ENCODE measurements at places on chromosomes 6 and 20.

DNA sequence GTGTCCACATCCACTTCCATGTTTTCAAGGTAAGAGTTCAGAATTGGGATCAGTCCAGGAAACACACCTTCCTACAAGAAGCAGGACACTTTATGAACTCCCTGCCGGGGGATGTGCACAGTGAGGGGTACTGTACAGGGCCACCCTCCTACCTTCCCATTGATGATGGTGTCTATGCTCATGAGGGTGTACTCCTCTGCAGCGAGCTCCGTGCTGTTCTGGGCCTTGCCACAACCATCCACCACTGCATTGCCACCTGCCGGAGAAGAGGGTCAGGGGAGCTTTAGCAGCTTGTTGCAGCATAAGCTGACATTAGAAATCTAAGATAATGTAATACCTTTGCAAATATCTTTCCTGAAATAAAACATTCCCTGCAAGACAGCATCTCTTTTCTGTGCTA is 44.8 kb downstream of the GCLC start:
- DNase-seq = no peak

DNA sequence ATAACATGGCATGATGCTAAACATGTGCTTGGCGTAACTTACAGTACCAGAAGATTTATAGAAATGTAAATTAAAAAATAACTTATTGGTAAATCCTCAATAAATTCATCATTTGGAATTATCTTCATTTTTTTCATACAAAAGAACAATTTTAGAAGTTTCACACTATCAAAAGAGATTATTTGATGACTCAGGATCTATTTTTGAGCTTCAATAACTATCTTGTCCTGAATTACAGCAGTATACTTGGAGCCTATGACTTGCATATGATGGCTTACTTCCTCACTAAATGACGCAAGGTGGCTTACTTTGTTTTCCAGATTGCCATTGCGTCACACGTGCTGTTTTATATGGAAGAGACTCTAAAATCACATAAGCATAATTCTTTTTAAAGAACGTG is 49.2 kb downstream of the KHDRBS2 start:
- DNase-seq = no peak

DNA sequence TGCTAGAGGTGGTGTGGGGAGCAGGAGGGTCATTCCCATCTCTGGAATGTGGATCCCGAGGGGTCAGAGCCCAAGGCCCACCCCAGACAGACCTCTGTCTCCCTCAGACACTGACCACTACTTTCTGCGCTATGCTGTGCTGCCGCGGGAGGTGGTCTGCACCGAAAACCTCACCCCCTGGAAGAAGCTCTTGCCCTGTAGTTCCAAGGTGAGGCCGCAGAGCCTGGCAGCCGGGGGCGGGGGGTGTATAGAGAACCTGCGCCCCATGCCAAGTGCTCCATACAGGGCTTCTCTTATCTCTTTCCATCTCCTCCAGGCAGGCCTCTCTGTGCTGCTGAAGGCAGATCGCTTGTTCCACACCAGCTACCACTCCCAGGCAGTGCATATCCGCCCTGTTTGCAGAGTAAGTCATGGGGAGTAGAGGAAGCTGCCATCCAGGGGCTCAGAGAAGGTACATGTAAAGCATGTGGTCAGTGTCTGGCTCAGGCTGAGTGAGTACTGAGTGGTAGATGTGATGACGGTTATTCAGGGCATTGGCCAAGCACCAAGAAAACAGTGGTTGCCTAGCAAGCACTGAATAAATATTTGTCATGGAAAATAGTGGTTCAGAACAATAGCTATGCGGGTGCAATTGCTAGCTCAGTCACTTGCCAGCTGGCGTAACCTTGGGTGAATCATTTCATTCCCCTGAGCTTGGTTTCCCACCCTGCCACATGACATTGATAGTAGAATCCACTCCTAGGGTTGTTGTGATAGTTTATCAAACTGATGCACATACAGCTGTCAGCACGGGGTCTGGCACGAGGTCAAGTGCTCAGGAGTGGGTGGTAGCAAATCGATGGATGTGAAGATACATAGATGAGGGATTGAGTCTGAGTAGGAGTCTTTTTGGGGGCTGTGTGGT is 3.5 kb downstream of the PIGT start:
- DNase-seq = no peak

DNA sequence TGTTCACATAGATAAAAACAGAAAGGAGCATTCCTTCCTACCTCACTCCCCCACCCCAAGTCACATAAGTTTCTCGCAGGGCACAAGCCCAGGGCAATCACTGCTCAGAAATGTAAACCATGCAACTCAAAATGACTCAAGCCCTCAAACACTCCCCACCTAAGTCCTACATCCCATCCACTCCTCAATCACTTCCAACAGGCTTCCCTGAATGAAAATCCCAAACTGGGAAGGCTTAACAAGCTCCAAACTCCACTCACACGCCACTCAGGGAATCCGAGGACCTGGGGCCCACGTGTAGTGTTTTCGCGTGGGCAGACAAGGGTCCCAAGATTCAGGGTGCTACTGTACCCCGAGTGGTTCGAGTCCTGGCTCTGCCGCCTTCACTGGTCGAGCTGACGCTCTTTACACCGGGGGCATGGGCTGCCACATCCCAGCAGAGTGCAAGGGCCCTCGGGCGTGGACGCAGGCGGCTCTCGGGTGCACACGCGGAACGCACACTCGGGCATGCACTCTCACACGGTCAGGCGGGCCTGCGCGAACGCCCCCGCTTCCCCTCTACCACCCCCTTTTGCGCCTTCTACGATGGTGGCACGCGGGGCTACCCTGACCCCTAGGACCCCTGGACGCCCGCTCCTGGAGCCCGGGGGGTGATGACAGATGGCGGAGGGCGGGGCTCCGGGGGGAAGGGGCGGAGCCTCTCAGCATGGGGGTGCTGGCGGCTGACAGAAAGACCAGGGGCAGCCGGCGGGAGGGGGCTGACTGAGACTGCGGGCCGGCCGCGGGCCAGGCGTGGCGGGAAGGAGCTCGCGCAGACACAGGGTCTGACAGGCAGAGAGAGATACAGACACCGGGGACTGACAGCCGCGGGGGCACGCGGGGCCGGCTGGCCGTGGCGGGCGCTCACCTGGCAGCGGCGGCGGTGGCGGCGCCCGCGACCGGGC is 657 bp downstream of the ZHX3 start:
- DNase-seq = peak; percentile 78

DNA sequence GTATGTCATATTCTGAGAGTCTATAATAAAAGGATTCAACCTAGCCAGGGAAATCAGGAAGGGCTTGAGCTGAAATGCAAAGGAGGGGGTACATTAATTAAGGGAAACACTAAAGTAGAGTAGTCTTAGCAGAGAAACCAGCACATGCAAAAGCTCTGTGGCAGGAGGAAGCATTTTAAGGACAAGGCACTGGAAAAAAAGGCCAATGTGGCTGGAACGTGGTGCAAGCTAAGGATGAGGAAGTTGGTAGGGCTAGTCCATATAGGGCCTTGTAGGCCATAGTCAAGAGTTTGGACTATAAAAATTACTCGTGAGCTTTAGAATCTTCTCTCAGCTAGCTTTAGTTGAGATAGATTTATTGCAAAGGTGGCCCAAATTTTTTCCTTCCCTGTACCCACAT is 75.2 kb upstream of the TOP1 start:
- no peak for DNase-seq

DNA sequence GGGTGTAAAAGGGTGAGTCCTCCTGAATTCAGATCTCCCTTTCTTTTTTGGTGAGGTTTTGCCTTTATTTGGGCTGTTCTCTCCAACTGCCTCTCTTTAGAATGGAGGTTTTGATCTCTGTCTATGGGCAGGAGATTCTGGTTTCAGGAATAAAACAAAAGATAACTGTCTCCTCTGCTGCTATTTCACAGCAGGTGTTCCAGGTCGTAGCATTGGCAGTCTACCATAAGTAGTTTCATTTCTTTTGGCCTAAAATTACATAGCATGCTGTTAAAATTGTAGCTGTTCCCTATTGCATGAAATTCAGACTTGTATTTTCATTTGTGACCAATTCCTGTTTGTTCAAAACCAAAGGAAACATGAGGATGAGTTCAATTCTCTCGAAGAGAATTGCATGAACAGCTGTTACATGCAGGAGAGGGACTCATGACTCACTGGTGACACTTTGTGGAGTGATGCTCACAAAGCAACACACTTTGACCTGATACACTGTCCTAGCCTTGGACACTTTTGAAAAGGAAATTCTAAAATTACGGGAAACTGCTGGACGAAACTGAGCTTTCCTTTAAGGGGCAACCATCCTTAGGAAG is 76.8 kb upstream of the SIRPG start:
- DNase-seq = peak; percentile 22

GRCh38 chr6:158257425-158257759 is 54.9 kb upstream of the TULP4 start:
- DNase-seq = no peak

DNA sequence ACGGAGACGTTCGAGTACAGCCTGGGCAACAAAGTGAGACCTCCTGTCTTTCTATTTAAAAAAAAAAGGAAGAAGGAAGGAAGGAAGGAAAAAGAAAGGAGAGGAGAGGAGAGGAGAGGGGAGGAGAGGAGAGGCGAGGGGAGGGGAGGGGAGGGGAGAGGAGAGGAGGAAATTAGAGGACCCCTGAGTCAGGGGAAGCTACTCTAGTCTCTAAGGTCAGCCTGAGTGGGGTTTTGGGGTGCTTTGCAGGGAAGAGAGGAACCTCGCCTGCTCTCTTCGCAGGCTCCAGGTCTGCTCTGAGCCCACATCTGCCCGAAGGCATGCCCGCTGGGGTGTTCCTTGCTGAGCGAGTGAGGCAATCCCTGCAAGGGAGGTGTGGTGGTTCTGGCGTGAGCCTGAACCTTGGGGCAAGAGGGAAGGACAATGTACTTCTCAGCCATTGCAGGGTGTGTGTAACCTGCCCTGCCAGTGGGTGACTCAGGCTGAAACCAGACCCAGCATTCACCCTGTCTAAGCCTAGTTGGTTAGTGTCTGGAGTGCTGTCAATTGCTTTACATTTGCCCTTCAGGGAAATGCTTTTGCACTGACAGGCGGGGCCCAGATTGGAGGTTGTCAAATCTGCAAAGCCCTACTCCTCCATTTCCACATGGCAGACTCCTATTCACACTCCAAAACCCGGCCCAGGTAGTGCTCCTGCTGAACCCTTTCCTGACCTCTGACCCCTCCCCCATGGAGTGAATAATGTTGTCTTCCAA is 15.3 kb upstream of the MMP9 start:
- no peak for DNase-seq

GRCh38 chr6:44481056-44481455 is 93.5 kb downstream of the CDC5L start:
- DNase-seq = no peak

- DNase-seq = no peak
These were observed 37.0 kb upstream of the XRN2 start for GRCh38 chr20:21266191-21266536.

GRCh38 chr6:111709201-111709600 is 103.5 kb upstream of the TRAF3IP2 start:
- no peak for DNase-seq

GRCh38 chr20:35544436-35544835 is 2.6 kb downstream of the ERGIC3 start:
- DNase-seq = no peak

GRCh38 chr20:25399037-25399430 is 8.4 kb upstream of the ABHD12 start:
- DNase-seq = peak; percentile 74

GRCh38 chr6:161422710-161423680 is 149.1 kb upstream of the AGPAT4 start:
- DNase-seq = no peak

- DNase-seq = no peak
These were observed 18.8 kb upstream of the TBC1D20 start for GRCh38 chr20:481167-481566.

DNA sequence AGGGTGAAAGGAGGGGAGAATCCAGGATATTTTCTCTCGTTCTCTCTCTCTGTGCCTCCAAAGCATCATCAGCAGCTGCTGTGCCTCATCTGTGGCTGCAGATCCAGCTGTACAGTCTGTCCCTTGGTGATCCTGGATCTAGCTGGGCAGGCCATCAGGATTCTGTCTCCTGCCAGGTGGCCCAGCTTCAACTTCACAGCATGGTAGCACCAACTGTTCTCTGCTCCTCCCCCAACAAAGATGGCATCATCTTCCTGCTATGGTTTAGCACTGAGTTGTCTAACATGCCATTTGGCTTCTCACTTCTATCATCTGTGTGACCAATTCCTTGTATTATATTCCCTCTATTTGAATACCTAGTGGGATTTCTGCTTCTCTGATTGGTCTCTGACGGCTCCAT is 28.6 kb upstream of the ARFGEF2 start:
- peak; percentile 91 for DNase-seq

- no peak for DNase-seq
These were observed 46.3 kb downstream of the HBS1L start for GRCh38 chr6:135008072-135008940.

GRCh38 chr6:43871933-43872332 is 101.9 kb downstream of the VEGFA start:
- DNase-seq = no peak

DNA sequence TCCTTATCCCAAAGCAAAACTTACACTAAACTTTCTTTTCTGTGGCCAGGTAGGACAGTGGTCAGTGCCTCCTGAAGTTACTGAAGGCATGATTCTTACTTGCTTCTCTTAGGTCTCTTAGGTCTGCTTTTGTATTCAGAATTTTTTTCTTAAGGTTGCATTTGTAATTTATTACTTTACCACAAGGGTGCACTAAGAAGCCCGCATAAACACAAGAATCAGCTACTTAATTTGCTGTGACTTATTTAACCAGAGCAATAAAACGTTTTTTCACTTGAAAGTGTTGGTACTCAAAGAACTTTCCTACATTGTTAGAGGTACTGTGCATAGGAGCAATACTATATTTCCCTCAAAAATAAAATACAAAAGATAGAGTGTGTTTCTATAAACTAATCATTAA is 75.4 kb upstream of the LAMA2 start:
- no peak for DNase-seq

DNA sequence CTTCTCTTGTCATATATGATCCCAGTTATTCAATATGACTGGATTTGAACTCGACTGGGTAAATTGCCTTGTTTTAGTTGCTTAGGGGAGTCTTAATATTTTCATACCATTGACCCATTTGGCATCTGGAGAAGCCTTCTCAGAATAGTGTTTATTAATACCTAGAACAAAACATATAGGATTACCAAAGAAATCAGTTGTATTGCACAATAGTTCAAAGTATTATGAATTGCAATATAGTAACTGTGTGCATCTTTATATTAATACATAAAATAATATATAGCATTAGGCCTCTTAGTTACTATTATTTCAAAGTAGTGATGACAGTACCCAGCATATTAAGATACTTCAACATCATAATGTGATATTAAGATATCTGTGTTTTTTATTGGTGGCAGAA is 177.8 kb downstream of the PLCB4 start:
- DNase-seq = no peak

DNA sequence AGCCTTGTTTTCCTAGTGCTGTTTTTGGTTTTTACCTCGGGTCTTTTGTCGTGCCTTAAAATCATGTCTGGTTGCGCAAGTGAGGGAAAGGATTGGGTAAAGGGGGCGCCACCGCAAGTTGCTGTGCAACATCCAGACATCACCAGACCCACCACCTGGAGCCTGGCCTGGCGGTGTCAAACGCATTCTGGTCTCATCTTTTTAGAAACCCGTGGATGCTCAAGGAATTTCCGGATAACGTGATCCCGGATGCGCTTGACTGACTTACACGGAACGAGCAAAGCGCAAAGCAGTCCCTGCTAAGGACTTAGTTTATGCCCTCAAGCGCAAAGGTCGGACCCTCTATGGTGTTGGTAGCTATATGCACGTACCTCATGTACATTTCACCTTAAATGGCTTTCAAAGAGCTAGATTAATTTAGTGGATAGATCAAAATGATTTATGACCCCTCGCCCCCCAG is 105.2 kb downstream of the OR2B2 start:
- DNase-seq = no peak

- no peak for DNase-seq
These were observed 59.9 kb downstream of the GMDS start for GRCh38 chr6:2185466-2185865.
